ENCODE measurements at places on chromosomes 6 and 20.

- no peak overlapping the region for H3K4me3 ChIP-seq
- H3K27me3 ChIP-seq, result no peaks in the 10 kb centered on the region
- peaks cover 7% of the 10 kb centered on the region for H3K4me1 ChIP-seq
- no peak for DNase-seq
These were observed 23.5 kb downstream of the DHX35 start for GRCh38 chr20:38985603-38986170.

GRCh38 chr6:117518870-117519269 lies 36.4 kb downstream of the DCBLD1 start:
- DNase-seq, result no peak
- H3K27ac ChIP-seq, result no peak overlapping the region
- H3K4me1 ChIP-seq, result no peaks in the 10 kb centered on the region
- no peak overlapping the region for H3K4me3 ChIP-seq
- H3K36me3 ChIP-seq, result no peaks in the 10 kb centered on the region

- no peaks in the 10 kb centered on the region for H3K27me3 ChIP-seq
- no peak overlapping the region for H3K4me3 ChIP-seq
- DNase-seq, result no peak
These were observed 131.0 kb downstream of the ZMYND8 start for GRCh38 chr20:47225458-47225857.

GRCh38 chr6:70860920-70861319 lies 95.9 kb downstream of the B3GAT2 start:
- DNase-seq, result no peak
- no peak overlapping the region for H3K4me3 ChIP-seq
- no peaks in the 10 kb centered on the region for H3K36me3 ChIP-seq
- no peaks in the 10 kb centered on the region for H3K27me3 ChIP-seq

- H3K27ac ChIP-seq, result no peak overlapping the region
- H3K36me3 ChIP-seq, result no peaks in the 10 kb centered on the region
- no peaks in the 10 kb centered on the region for H3K27me3 ChIP-seq
These were observed 27.1 kb downstream of the TOMM6 start for GRCh38 chr6:41814629-41815028.

GRCh38 chr6:5295623-5296022 lies 34.3 kb downstream of the FARS2 start:
- DNase-seq, result no peak
- H3K4me1 ChIP-seq, result peaks cover 13% of the 10 kb centered on the region
- H3K27ac ChIP-seq, result no peak overlapping the region
- no peaks in the 10 kb centered on the region for H3K36me3 ChIP-seq
- H3K4me3 ChIP-seq, result no peak overlapping the region

DNA sequence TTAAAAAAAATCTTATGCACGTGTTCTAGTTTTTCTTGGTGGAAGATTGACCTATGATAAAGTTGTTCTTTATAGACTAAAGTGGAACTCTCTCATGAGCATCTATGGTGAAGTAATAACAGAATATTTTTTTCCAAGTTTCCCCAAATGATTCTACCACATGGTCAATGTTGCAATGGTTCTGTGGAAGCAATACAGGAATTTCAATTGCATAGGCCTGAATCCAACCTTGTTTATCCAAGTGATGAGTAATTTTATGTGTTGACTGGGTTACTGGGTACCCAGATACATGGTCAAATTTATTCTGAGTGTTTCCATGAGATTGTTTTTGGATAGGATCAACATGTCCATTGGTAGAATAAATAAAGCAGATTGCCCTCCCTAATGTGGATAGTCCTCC lies 581.5 kb downstream of the MMUT start:
- H3K27ac ChIP-seq, result no peak overlapping the region
- no peaks in the 10 kb centered on the region for H3K36me3 ChIP-seq
- no peaks in the 10 kb centered on the region for H3K27me3 ChIP-seq

GRCh38 chr6:34005901-34006531 lies 139.9 kb downstream of the GRM4 start:
- peaks cover 90% of the 10 kb centered on the region for H3K27me3 ChIP-seq
- peaks cover 28% of the 10 kb centered on the region for H3K4me1 ChIP-seq
- no peaks in the 10 kb centered on the region for H3K36me3 ChIP-seq

DNA sequence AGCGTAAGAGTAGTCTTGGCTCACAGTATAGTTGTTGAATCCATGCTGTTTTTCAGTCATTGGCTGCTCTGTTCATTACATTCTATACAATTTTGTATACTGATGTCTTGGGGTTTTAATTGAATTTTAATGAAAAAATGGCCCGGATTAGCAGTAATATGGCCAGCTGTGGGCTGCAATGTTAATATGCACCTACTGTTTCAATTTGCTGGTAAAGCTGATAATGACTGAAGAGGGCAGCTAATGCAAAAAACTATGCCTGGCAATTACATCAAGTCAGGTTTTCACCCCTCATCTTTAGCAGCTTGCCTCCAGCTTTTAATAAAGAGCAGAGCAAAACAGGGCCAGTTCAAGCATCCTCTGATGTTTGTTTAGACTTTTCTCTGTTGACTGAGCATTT lies 394.5 kb downstream of the PLCB1 start:
- H3K4me1 ChIP-seq, result peaks cover 13% of the 10 kb centered on the region
- H3K27me3 ChIP-seq, result no peaks in the 10 kb centered on the region
- no peak for DNase-seq
